ENCODE measurements at places on chromosomes 5 and 9.

- no peak for DNase-seq
Measured at GRCh38 chr5:43840424-43841125, 237.6 kb downstream of the NNT start.

- DNase-seq = peak; percentile 41
Measured at GRCh38 chr9:105132606-105133005, 111.8 kb upstream of the SLC44A1 start.

GRCh38 chr9:76433836-76434235, 25.1 kb upstream of the GCNT1 start:
- peak; percentile 63 for DNase-seq

- no peak for DNase-seq
Measured at GRCh38 chr9:136331556-136332481, 4.5 kb downstream of the GPSM1 start.

DNA sequence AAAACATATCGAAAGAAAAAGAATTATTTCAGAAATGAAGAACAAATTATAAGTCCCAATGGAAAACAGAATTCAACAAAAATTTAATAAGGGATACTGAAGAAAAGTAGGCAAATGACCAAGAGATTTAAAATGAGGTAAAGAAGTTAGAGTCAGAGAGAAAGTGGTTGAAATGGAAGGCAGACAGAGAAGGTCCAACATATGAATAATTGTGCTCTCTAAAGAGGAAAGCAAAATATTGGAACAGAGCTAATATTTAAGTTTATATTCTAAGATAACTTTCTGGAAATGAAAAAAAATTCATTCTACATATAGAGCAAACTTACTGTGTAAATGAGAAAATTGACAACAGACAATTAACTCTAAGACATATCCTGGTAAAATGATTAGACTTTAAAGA, 94.1 kb downstream of the PTCH1 start:
- DNase-seq = no peak

Data from adipocyte (in vitro differentiated cells).